ENCODE measurements at places on chromosomes 12 and 14.

- no peak for DNase-seq
Measured at GRCh38 chr12:77571127-77571526, 259.6 kb upstream of the NAV3 start.

DNA sequence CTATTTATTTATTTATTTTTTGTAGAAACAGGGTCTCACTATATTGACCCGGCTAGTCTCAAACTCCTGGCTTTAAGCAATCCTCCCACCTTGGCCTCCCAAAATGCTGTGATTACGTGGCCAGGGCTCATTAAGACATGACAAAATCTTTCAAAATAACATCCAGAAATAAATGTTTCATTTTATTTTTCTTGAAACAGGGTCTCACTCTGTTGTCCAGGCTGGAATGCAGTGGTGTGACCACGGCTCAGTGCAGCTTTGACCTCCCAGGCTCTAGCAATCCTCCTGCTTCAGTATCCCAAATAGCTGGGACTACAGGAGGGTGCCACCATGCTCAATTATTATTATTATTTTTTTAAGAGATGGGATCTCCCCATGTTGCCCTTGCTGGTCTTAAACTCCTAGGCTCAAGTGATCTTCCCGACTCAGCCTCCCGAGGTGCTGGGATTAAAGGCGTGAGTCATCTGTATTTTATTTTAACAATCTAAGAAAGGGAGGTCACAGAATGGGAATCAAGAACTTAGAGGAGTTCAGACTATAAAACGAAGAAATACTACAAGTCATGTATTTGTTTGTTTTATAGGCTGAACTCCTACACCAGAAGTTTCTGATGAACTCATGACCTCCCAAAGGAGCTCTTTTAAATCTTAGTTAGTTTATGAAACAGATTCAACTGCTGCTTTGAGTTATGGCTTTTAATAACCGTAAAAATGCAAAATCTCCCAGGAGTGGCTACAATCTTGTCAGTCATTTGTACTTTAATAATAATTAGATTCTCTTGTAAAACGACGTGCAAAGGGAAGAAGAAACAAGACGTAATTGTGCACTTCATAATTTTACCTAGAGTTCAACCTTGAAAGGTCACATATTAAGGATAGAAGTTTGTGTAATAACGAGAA, 2.1 kb upstream of the TMEM263 start:
- peak; percentile 55 for DNase-seq

DNA sequence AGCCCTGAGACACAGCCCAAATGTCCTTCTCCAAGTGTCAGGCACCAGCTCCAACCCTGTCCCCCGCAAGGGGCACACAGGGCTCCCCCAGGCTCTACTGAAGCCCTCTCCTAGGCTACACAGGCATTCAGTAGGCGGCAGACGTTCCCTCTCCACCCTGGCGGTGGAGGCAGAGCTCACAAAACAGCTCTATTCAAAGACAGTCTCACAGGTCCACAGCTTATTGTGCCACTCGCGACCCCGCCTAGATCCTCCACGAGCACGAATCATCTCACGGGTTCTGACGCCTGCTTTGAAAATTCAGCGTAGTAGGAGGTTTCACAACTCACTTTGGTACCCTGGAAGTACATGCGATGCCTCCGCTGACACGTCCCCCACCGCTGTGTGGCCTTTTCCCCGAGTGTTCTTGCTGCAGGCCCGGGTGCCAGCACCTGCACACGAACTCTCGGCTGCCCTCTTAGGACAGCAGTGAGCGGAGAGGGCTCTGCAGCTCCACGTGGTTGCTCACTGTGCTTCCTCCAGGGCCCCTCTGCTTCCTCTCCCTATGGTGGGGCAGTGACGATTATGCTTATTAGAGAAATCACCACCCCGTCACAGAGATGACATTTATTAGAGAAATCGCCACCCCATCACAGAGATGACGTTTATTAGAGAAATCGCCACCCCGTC, 78.5 kb downstream of the ADGRD1 start:
- DNase-seq, result no peak

- DNase-seq, result no peak
Measured at GRCh38 chr12:93094988-93095737, 166.1 kb upstream of the EEA1 start.

DNA sequence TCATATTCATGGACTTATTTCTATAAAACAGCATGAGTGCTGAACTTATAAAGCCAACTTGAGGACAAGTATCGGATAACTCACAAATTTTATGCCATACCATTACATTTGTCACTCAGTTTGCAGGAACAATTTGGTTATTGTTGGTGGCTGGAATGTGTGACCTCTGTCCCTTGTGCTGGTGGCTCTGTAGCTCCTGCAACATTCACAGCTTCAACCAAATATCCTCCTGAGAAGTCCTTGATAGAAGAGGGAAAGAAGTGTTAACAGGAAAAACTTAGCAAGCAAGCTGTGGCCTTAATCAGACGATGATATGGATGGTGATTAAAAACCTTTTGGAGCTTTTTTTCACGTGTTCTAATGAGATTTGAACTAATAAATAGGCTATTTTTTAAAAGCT, 61.0 kb upstream of the DNM1L start:
- DNase-seq, result no peak

DNA sequence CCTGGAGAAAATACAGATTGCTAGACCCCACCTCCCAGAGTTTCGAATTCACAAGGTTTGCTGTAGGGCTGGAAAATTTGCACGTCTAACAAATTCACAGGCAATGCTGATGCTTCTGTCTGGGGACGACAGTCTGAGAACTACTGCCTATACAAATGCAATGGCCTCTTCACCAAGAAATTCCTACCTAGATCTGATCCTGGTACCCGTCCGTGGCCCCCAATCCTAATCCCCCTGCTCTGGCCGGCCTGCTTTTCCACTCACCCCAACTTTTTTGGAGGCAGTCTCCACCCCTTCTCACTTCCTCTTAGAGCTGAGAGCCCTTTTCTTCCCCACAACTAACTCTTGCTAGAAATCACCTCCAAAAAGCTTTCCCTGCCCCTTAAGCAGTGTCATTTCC, 3.1 kb upstream of the SSH1 start:
- no peak for DNase-seq

Measured in fibroblast of skin of right biceps (primary cell).